MG63 (cell line): ENCODE measurements at places on chromosomes 7 and 10. TPM values are rescaled to one million over a fixed set of nuclear protein-coding genes. Genes with fewer than 3 reads are reported as not detected.

PIK3AP1 gene
- 0.02 and 1.2 TPM in 2 replicates for total RNA-seq

CC2D2B gene
- total RNA-seq = 0.46 TPM in 1 of 2 replicates, not detected in the other

DNA sequence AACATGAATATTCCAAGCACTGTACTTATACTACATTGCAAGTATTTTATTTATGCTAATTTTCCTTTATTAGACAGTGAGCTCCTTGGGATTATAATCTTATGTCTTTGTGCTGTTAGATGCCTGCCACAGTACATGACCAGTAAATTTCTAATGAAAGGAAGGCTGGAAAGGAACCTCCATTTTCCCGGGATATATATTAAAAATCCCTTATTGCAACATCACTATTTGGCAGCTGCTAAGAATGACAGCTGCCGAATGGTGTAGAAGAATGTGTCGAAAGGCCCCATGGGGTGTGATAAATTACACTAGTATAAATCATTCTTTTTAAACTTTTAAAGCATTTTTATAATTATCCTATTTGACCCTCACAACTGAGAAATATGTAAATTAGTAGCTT, 59.1 kb downstream of the TFAM start:
- DNase-seq = no peak

DNA sequence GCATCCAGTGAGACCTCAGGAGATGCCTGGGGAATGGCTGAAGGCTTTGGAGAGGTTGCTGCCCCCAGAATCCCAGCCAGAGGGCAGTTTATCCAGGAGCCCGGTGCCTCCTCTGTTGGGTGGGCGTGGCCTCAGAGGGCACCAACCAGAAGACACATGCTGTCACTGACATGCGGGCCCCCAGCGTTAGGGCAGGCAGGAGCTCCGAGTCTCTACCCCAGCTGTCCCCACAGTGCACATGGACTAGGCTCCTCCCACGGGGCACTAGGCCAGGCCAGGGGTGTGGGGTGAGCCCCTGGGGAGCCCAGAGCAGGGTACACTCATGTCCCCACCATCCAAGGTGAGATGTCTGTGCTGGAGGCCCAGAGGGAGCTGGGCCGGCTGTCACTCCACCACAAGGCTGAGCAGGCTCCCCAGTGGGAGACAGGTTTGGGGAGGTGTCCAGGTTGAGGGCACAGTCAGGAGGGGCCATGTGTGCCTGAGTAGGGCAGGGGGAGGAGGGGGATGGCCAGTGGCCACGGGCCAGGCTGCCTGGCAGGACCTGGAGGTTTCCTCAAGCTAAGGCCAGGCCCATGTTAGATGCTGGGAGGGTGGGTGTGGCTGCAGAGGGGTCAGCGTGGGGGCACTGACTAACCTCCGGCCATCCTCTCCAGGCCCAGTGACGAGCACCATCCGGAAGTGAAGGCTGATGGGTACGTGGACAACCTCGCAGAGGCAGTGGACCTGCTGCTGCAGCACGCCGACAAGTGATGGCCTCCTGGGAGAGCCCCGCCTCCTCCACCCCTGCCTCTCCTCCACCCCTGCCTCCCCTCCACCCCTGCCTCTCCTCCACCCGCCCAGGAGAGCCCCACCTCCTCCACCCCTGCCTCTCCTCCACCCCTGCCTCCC, 131.3 kb downstream of the FAM53B start:
- peak; percentile 13 for DNase-seq

- peak; percentile 38 for DNase-seq
Measured at GRCh38 chr10:70053218-70053840, 683 bp downstream of the MACROH2A2 start.

GRCh38 chr7:17195576-17195975, 102.9 kb upstream of the AHR start:
- DNase-seq = no peak

DNA sequence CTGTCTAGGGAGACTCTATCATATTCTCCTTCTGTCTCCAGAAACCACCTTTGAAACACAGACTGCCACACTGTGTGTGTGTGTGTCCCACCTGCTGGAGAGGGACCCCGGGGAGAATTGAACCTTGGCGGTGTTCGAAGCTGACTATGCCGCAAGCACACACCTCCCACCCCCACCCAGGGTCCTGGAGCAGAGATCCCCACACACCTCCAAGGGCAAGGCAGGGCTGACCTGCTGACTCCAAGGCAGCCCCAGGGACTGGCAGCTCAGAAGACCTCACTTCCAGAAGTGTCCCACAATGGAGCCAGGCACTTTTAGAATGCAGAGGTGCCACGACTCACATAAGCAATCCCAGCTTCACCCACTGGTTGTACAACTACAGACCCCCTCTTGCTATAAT, 13.1 kb downstream of the DRGX start:
- DNase-seq = no peak

GRCh38 chr7:137506031-137506430, 162.5 kb upstream of the PTN start:
- DNase-seq = no peak

- DNase-seq = no peak
Measured at GRCh38 chr7:155979566-155979965, 167.3 kb upstream of the SHH start.

DNA sequence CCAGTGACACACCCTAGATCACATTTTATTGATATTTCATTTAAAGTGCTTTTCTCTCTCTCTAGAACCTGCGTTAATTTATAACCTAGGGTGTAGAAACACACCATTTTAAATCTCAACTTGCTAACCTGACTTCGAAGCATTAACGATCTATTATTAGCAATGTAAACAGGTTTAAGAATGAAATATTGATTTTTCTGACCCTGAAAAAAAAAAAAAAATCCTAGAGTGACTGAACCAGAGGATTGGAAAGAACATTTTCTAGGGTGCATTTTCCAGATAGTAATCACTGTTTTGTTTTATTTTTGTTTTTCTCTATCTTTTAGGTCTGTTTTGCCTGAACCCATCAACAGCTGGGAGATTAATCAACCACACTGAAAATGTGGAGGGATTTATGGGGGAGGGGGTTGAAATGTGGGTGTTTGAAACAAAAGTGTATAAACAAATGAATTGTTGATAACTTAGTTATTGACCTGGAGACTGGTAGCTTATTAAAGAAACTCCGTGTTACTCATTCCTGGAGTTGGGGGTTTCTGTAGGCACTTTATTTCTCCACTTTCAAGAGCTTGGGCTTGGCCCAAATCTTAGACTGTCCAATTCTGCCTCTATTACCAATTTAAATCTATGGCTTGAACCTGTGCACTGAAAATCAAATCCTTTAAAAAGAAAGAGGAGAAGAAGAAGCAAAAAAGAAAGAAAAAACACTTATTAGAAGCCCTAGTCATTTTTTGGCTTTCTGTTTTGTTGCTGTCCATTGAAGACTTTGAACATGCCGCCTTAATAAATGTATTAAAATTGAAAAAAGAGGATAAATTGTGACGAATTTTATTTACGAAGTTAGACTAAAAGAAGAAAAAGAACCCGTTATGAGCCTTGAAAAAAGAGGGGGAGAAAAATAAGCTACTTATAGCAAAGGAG, 2.8 kb downstream of the HOXA2 start:
- no peak for DNase-seq

DNA sequence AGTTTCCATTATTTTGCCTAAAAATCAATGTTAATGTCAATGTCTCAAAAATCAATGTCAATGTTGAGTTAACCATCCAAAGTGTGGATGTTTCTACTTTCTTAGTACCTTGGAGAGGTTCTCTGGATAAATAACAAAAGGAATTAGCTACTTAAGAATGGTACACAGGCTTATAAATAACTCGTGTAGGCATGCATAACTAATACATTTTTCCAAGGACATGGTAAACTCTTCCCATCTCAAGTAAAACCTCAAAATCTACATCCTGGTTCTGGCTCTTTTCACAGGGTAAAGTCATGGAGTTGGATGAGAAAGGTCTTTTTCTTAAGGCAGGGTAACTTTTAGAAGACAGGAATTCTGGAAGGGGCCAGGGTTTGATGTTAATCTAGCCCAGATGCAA, 59.9 kb downstream of the CAV1 start:
- DNase-seq = no peak

GRCh38 chr10:5477948-5478693, 21.2 kb downstream of the CALML5 start:
- DNase-seq = no peak

- DNase-seq = no peak
Measured at GRCh38 chr10:79250259-79250658, 97.0 kb upstream of the PPIF start.

- DNase-seq = no peak
Measured at GRCh38 chr7:16795624-16796023, 9.2 kb downstream of the AGR2 start.

DNA sequence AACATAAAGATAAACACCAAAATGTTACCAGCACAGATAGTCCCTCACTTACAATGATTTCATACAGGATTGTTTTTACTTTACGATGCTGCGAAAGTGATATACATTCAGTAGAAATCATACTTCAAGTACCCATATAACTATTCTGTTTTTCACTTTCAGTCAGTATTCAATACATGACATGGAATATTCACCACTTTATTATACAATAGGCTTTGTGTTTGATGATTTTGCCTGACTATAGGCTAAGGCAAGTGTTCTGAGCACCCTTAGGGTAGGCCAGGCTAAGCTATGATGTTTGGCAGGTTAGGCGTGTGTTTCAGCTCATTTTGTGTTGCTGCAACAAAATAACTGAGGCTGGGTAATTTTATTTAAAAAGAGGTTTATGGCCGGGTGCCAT, 155.0 kb downstream of the RTKN2 start:
- no peak for DNase-seq

DNA sequence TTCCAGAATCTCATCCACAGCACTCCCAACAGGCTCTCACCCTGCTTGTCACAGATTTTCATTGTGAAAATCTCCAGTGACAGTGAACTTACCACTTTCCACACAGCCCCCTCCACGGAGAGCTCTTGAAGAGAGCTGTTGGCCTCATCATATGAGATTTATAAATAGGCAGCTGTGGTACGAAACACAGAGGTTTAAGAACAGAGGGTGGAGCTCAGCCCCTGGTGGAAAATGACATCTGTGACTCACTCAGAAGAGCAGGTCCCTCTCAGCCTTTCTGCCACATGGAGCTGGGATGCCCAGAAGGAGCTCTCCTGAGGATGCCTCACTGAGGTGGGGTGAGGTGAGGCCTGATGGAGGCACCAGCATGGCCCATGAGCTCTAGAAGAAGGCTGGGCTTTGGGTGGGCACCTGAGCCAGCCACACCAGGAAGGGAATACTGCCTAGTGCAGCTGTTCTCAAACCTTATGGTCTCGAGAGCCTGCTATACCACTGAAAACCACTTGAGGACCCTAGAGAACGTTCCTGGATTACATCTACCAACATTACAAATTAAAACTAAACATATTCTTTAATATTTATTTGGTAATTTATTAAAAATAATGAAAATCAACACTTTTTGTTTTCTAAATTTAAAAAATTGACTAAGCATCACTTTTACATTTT, 25.8 kb upstream of the EEPD1 start:
- DNase-seq = no peak

GRCh38 chr10:103911021-103911459, 6.9 kb downstream of the STN1 start:
- no peak for DNase-seq

GRCh38 chr7:80584778-80585177, 53.7 kb upstream of the CD36 start:
- DNase-seq = no peak

DNA sequence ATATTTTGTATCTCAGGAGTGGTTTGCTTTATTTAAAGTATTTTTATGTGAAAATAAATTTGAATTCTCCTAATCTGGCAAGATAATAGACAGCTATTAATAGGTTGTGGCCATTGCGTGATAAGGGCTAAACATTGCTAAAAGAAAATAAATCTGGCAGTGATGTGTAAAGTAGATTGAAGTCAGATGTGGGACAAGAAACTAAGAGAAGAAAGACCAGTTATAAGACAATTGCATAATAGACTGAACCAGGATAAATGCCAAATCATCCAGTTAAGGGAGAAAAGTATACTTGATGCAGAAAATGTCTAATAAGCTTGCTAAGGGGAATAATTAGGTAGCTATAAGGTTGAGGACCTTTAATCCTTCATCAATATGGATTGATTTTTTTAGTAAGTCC, 197.5 kb upstream of the CSTF2T start:
- DNase-seq = no peak
